ENCODE measurements at places on chromosomes 3 and 15.

DNA sequence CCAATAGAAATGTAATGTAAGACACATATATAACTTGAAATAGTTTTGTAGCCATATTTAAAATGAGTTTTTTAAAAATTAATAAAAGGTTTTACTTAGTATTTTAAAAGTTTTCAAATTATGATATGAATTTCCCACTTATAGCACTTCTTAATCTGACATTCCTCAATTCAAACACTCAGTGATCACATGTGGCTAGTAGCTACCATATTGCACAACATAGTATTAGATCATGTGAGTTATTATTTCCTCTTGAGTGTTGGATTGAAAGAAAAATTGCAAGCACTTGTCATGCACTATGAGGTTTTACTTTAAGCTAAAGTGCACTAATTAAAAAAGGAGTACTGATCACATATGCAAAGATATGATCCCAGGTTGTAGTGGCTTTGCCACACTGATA is 453.4 kb upstream of the ROBO2 start:
- DNase-seq, result no peak

DNA sequence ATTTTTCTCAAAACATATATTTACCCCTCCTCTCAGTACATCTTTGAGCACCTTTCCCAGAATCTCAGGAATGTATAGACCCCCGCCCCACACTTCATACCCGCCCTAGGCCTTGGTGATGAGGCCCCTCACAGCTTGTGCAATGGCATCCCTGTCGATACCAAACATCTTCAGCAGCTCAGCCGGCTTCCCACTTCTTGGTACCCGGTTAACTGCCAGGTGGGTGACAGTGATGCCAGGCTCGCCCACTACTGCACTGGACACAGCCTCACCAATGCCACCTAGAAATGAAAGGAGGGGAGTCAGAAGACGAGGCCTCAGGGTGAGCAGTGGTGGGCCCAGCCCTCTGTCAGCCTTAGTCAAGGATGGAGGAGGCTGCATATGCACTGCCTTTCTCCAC is 30.2 kb downstream of the TKT start:
- DNase-seq, result no peak

DNA sequence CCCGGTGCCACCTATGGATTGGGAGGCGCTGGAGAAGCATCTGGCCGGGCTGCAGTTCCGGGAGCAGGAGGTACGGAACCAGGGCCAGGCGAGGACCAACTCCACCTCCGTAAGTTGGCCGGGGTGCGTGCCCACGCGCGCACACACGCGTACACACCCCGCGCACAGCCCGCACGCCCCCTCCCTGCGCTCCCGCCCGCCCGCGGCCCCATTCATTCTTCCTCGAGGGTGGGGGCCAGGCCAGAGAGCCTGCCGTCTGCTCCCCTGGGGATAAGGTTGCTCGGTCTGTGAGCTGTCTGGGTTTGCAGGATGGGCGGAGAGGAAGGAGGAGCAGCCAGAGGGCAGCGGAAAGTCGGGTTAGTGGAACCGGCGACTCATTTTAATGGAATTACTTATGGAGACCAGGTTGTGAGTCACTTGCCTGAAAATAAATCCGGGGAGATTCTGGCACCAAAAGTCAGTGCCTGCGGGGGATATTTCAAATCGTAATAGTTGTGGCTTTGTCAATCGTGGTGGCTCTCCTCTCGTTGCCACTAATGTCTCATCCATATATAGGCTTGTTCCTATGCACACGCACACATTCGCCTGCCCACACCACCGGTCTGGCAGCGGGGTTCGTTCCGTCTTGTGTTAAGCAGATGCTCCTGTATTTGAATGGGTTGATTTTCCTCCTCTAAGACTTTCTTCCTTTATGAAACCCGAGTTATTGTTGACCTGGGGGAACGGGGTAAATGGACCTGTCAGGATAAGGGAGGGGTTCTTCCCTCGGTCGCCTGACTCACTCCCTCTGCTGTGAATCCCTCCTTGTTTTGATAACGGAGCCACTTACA is 223.4 kb upstream of the IL12A start:
- peak; percentile 100 for DNase-seq

DNA sequence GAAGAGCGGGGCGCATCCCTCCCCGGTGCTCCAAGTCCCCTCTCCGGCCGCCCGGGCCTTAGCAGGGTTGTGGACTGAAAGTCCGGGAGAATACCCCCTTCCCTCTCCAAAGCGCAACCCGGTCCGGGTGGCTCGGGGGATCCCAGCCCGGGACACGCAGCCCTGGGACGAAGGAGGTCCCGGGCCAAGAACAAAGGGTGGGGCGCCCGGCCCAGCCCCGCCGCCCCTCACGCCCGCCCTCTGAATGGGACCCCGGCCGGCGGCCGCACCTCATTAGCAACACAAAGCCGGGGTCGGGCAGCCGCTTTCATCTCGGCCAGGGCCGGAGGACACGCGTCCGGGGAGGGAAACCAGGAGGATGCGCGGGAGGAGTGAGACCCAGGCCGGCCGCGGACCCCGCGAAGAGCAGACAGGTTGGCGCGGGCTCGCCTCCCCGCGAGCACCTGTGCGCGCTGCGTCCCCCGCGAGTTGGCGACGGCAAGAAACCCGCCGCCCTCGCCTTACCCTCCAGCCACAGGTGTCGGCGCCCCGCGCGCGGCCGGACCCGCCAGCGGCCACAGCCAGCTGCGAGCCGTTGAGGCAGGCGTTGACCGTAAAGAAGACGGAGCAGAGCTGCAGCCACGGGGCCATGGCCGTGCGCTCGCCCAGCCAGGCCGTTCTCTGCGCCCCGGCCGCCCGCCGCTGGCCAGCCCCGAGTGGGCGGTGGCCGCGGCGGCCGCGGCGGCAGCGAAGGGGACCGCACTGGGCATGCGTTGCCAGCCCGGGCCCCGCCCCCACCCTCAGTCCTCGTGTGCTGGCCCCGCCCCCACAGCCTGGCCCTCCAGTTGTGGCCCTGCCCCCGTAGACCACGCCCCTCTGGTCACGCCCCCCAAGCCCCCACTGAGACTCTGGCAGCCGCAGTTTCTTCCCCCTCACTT is at the start of gene IL17RD:
TSS of gene IL17RD (minus strand) at position 697 of the 917 bp plus-strand sequence. CDS start at position 630, 67 bp downstream.
- DNase-seq, result peak; percentile 76

DNA sequence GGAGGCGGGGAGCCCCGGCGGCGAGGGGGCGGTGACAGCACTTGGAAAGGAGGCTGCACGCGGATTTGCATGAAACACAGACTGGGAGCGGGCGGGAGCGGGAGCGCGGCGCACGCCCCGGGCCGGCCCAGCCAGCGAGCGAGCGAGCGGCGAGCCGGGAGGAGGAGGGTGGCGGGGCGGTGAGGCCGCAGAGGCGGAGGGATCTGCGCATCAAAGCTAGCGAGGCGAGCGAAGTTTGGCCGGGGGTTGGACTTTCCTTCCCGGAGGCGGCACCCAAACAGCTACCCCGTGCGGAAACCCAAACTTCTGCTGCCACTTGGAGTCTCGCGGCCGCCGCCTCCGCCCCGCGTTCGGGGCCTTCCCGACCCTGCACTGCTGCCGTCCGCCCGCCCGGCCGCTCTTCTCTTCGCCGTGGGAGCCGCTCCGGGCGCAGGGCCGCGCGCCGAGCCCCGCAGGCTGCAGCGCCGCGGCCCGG is at the start of gene SMAD3:
TSS of gene SMAD3 (plus strand) at position 72 of the 475 bp plus-strand sequence. CDS start 553 bp downstream, outside the sequence.
- peak; percentile 97 for DNase-seq

DNA sequence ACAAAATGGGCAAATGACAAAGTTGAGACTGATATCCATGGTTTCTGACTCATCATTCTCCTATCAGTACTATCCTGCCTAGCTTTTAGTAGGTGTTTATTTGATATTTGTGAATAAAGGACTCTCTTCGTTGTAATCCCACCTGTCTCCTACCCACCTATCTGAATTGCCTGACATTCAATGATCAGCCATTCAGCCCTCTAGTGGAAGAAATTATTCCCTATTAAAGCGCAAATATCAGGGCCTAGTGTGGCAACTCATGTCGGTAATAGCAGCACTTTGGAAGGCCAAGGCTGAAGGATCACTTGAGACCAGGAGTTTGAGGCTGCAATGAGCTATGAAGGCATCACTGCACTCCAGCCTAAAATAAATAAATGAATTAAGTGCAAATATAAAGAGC is 195.7 kb upstream of the SETMAR start:
- DNase-seq, result no peak

DNA sequence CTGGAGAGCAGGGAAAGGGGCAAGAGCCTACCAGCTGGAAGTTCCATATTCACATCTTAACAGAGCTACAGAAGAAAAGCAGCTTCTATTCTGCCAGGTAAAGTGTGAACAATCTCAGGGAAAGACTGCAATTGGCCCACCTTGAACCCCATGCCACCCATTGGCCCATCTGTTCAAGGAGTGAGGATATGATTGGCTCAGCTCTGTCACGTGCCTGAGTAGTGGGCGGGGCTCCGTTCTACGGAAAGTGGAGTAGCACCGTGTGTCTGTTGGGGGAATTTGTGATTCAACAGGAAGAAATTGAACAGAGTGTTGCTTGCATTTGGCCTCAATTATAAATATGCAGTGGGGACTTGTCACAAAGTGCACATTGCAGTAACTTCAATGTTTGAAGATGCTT is 81.8 kb downstream of the MINAR1 start:
- no peak for DNase-seq

DNA sequence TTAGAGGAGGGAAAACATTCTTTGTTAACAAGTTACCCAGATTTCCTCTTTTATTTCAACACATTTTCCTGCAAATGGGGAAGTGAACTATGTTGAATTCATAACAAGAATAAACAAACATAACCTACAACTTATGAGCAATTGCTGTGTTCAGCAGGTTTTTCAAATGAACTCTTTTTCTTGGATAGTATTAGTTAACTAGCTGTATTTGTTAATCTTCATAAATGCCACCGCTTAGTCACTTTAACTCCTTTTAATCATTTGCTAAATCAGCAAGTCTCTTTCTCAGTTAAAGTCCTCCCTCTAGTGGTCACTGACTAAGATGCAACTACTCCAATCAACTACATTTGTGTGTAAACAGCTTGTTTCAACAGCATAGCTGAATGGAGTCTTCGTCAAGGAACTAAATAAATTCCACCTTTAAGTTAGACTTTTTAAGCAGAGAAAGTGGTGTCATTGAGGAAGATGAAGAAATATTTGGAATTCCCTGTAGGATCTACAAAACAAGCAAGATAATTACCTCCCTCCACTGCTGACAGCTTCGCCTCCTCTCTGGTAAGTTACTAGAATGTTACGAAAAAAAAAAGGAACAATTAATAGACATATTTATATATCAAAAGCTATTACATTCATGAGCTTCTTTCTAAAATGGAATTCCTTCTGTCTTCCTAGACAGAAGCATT is 1122.0 kb downstream of the ROBO1 start:
- DNase-seq, result peak; percentile 67

DNA sequence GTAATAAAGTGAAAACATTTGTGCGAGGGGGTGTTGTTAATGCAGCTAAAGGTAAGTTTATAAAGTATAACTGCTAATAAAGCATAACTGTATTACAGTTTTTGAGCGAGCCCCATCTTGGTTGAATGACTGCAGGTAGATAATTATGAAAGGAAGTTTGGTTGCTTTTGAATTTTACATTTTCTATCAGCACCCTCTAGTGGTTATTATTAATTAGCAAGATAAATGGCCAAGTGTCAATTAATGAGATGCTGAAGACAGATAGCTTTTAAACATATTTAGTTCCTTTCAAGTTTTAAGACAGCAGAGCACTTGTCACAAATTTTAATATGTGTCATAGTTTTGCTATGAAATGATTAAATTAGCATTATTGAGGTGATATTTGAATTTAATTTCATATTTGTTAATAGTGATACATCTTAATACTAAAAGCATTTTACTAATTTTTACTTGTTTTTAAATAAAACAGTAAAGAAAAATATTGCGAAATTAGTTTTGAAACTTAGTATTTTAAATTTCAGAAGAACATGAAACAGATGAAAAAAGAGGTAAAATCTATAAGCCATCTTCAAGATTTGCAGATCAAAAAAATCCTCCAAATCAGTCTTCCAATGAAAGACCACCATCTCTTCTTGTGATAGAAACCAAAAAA is 15.1 kb downstream of the U2SURP start:
- peak; percentile 10 for DNase-seq

DNA sequence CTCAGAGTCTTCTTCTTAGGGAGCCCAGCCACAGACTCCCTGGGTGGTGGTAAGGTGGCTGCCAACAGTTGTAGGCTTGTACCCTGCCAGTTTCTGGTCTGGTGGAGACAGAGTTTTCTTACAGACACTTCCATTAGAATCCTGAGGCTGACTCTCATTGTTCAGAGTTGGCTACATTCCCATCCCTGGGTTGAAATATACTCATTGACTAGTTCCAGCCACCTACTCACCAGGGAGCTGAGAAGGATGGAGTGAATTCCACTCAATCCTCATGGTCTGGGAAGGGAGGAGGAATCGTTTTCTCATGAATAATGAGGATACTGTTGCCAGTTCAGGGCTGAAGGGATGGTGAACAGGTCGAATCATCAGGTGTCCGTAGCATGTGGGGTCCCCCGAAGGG is 226.5 kb upstream of the PROK2 start:
- peak; percentile 96 for DNase-seq

DNA sequence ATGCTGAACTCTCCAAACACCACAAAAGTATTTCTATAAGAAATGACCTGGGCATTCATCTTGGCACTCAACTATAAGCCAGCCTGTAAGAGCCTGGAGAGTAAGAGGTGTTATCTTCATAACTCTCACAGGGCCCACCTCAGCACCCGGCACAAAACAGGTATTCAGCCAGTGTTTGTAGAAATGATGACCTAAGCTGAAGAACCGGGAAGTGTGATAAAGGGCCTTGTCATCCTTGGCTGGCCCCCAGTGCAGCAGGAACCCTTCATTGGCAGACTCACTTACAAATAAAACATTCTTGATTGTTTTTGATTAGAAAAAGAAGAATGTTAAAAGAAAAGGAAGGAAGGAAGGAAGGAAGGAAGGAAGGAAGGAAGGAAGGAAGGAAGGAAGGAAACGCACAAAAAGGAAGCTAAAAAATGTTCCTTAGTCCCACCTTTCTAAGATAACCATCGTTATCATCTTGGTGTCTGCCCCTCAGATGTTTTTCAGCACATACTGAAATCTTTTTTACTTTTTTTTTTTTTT is 52.1 kb downstream of the DAPK2 start:
- no peak for DNase-seq

- DNase-seq, result no peak
Observed at GRCh38 chr3:134643150-134643675, 7.6 kb downstream of the KY start.

DNA sequence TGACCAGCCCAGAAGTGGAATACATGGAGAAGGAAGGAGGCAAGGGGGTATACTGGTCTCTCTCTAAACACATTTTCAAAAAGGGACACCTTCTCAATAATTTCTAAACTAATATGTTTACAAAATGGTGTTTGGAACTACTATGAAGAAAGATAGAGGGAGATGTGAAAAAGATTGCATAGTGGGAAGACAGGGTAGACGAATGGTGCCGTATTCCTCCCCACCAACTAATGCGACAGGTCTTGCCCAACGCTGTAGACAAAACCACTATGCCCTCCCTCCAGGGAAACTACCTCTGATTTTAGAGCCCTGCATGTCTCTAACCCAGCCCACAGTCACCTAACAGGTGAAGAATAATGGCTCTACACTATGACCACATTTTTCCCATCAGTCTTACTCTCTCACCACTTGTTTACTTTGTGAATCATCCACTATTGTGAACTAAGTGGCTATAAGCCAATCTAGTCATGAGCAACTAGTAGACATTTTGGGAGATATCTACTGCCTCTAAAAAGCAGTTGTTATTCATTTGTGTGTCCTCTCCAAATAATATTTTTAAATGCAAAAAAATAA is 108.2 kb upstream of the UBE2E2 start:
- DNase-seq, result peak; percentile 64

Data from fibroblast of skin of right biceps (primary cell).